ENCODE measurements at places on chromosomes 1 and 21.

DNA sequence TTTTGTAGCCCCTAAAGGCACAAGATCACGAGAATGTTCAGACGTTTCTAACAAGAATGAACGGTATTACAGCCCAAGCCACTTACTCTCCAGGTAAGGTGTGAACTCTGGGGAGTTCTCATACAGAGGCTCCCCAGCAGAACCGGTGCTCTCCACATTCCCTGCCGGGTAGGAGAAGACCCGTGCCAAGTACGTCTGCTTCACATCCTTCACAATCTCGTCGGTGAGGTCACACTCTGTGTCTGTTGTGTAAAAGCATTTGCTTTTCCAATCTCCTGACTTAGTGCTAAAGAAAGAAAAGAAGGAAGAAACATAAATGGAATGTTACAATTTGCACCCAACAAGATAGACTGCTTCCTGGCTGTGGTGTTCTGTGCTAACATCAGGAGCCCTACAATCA lies 5.7 kb downstream of the F3 start:
- no peak for DNase-seq

GRCh38 chr1:201645956-201646355 lies 107.0 kb downstream of the NAV1 start:
- DNase-seq: no peak

DNA sequence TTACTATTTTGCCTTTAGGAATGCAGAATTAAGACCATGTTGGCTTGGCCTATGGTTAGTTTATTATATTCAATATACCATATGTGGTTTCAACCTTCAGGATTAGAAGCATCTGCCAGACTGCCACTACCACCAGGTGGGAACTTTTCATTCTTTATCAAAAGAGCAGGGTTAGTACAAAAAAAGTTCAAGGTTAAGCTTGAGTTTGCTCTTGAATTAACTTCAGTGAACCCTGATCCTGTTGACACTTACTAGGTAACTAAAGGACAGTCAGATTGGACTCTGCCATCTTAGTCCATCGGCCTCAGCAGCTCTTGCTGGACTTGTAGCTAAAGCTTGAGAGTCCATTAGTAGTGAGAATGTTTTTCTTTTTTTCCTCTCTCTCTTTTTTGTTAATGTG lies 22.1 kb downstream of the CLIC4 start:
- DNase-seq: no peak

- no peak for DNase-seq
These were observed 318.8 kb upstream of the ZRANB2 start for GRCh38 chr1:71399594-71399993.

DNA sequence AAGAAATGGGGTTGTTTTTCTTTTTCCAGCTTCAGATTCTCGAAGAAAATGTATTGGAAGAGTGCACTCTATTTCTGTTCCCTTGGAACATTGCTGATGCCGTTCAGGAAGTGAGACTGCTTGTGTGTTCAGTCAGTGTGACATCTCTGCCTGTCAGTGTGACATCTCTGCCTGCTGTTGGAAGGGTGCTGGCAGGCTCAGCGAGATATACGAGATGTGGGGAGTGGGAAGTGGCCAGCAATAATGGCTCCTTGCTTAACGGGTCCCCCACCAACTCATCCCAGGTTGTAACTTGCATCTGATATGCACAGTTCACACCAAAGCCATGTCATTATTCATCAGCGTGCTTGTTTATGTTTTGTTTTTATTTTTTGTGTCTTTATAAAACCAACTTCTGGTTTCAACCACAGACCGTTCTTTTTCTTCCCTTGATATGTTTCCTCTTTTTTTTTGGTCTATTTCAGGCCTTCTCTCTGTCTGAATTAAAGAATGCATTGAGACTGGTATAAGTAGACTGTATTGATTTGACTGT lies 145.4 kb downstream of the GALNT2 start:
- no peak for DNase-seq

GRCh38 chr21:41024746-41025254 lies 143.2 kb upstream of the BACE2 start:
- DNase-seq: no peak

GRCh38 chr1:153769221-153769620 lies 6.0 kb upstream of the SLC27A3 start:
- no peak for DNase-seq

DNA sequence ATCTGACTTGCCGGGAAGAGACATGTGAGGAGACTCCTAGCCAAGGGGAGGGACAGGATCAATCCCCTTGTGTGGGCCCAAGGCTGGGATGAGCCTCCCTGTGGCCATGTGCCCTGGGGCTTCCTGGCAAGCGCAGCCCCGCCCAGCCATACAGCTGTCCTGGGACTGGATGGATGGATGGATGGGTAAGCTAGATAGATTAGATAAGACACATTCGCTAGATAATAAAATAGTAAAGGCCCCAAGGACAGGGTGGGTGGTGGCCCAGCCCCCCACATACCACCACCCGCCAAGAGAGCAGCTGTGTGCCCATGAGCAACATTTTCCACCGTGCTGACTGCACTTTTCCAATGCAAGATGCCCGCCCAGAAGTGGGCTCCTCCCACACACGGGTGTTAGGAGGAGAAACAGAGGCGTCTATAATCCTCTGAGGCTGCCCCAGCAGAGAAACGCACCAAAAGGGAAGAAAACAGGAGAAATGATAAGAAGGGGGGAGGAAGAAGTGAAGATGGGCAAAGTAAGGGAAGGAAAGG lies 25.1 kb downstream of the ZBTB17 start:
- DNase-seq: no peak

DNA sequence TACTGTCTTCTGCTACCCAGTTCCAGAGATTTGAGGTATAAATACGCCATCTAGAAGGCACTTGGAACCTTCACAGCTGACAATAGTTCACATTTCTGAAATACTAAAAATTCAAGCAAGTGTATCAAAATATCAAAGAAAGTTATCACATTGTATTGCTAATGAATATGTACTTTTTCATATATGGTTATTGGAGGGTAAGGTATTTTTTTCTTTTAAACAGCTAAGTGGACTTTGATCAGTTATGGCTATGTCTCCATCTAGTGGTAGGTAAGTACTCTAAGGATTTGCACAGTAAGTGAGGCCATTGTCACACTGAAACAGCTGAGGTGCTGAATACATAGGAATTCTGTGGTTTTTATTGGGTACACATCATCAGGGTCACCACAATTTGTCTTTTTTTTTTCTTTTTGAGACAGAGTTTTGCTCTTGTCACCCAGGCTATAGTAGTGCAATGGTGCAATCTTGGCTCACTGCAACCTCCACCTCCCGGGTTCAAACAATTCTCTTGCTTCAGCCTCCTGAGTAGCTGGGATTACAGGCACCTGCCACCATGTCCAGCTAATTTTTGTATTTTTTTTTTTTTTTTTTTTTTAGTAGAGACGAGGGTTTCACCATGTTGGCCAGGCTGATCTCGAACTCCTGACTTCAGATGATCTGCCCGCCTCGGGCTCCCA lies 49.1 kb upstream of the CR2 start:
- DNase-seq: peak; percentile 49

- no peak for DNase-seq
These were observed 50.8 kb downstream of the CRP start for GRCh38 chr1:159663552-159663951.

DNA sequence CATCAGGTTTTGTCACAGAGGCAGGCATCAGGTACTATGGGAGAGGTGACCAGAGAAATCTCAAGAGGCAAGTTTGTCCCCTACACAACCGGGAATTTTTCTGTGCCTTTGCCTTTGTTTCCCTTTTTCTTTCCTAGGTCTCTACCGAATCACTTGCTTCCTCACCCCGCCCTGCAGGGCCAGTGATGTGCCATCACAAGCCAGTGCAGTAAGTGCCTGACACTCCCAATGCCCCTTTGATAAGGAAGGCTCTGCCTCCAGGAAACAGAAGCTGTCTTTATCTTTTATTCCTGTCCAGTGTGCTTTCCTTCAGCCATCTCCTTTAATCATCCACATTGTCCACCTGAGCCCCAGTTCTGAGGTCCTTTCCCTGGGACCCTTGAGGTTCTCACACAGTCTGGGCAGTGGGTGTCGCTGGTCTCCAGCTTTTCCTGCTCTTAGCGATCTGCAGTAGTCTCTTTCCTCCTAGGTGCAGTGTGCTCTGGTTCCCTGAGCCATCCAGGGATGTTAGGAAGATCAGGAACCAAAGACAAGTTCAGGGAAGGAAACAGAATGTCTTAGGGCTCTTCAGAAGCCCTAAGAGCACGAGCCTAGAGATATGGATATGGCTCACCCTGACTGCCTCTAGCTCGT lies 36.6 kb downstream of the GJA5 start:
- DNase-seq: no peak

DNA sequence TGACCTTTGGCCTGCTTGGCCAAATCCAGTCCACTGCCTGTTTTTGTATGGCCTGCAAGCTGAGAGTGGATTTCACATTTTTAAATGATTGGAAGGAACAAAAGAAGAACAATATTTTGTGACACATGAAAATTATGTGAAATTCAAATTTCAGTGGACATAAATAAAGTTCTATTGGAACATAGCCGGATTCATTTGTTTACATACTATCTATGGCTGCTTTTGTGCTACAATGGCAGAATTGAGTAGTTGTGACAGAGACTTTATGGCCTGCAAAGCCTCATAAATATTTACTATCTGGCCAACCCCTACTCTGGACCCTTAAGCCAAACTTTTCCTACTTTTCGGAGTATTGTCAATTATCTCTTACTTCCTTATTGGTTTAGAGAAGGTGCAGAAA lies 66.6 kb upstream of the IPO9 start:
- no peak for DNase-seq

DNA sequence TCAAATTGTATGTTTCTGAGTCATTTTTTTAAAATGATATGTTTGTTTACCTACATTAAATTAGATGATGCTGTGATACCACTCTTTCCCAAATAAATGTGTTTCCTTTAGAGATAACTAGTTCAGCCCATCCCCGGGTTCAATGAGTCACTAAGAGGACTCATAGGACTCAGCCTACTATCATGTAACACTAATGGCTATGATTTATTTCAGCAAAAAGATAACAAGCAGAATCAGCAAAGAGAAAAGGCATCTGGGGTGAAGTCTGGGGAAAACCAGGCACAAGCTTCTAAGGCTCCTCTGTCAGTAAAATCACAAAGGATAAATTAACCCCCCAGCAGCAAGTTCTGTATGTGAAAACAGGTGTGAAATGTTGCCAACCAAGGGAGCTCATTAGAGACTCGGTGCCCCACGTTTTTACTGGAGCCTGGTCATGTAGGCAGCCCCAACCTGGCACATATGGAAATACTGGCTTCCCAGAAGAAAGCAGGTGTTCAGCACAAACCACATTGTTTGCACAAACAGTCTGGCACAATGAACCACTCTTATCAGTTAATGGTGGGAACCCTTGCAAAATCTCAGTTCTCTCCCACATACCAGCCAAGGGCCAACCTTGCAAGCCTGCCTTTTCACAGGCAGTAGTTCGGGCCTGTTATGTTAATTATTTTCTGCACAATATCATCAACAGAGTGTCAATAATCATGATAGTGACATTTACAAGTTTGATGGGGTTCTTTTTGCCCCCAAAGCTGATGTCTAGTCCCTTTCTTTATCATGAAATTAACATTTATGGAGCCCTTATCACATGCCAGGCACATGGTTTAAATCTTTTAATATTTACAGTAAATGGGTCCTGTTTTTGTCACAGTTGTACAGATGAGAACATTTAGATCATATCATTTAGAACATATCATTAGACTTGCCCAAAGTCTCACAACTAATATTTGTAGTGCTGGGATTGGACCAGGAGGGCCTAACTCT lies 23.1 kb upstream of the CNN3 start:
- DNase-seq: peak; percentile 45

DNA sequence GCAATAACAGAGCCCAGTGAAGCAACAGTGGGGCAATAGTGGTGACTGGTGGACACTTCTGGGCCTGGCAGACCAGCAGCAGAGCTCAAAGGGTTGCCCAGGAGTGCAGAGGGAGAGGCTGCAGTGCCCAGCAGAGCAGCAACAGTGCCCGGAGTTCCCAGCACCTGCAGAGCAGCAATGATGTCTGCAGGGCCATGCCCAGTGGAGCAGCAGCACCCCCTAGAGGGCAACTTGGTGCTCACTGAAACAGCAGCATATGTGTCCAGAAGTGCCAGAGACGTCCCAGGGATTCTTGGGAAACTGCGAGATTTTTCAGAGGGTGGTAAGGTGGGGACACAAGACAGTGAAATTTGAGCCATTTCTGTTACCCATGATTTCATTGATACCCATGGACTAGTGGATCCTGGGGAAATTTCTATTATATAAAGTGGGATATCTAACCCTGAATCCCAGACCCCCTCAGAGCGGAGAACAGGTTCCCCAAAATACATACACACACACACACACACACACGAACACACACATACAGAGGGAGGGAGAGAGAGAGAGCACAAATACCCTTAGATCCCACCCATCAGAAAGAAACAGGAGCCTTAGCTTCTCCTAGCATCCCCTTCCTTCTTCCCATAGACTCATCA lies 156.9 kb upstream of the GJB5 start:
- peak; percentile 80 for DNase-seq

GRCh38 chr1:228081578-228082213 lies 812 bp upstream of the ARF1 start:
- no peak for DNase-seq

GRCh38 chr1:157115429-157115838 lies 15.8 kb upstream of the ETV3L start:
- DNase-seq: no peak

DNA sequence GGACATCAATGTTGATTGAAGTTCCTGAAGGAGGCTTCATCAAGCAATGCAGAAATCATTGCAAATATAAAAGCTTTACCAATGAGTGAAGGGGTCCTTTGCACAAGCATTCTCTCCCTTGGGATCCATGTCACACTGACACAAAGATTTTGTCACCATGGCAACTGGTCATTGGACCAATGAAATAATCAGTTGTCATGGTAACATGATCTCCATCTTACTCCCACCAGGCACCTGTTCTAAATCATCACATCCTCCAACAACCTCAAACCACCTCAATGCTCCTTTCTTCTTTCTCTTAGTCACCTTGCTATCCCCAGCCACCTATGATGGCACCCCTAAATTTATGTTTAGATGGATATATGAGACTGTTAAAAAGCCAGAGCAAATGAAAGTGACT lies 13.5 kb upstream of the FOXJ3 start:
- no peak for DNase-seq

GRCh38 chr1:110717179-110717578 lies 42.4 kb upstream of the KCNA3 start:
- no peak for DNase-seq

GRCh38 chr1:93666613-93667384 lies 14.8 kb downstream of the BCAR3 start:
- no peak for DNase-seq

GRCh38 chr1:195763146-195763906 lies 844.9 kb downstream of the KCNT2 start:
- peak; percentile 67 for DNase-seq

- no peak for DNase-seq
These were observed 184.0 kb downstream of the FCRL5 start for GRCh38 chr1:157368363-157368762.

All from NCI-H2081 (cell line).